NCI-H2081 (cell line): ENCODE measurements at places on chromosomes 1 and 21.
A peak's percentile ranks its signal among the peaks of the same experiment; 100 is the strongest.

DNA sequence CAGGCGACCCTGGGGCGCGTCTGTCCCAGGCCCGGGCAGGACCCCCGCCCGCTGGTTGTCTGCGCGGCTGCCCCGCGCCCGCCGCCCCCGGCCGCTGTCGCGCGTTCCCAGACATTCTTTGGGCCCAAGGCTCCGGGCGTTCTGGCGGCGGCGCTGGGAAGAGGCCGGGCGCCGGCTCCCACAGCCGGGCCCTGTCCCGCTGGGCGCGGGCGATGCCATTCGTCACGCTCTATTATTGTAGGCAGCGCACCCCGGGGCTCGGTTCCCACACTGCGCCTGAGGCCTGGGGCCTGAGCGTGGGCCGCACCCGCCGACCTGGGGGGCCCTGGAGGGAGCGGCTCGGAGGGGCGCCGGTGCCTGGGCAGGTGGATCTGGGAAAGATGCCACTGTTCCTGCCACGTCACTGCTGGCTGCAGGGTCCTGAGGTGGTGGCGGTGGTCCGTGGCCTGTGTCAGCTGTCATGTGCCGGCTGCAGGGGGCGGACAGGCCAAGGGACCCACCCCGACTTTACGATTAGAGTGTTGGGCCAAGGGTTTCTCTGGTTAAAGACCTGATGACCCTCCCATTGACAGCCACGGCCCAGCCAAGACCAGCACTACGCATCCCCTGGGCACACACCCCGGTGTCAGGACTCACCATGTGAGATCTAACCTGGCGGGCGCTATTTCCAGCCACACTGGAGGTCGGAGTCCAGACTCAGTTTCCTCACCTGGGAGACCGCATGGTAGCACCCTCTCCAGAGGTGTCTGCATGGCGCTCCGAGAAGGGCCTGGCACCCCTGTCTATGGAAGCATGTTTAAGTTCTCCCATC is 55.1 kb upstream of the ADARB1 start:
- no peak for DNase-seq

GRCh38 chr1:158809256-158809655 is 21.9 kb upstream of the MNDA start:
- DNase-seq: no peak

DNA sequence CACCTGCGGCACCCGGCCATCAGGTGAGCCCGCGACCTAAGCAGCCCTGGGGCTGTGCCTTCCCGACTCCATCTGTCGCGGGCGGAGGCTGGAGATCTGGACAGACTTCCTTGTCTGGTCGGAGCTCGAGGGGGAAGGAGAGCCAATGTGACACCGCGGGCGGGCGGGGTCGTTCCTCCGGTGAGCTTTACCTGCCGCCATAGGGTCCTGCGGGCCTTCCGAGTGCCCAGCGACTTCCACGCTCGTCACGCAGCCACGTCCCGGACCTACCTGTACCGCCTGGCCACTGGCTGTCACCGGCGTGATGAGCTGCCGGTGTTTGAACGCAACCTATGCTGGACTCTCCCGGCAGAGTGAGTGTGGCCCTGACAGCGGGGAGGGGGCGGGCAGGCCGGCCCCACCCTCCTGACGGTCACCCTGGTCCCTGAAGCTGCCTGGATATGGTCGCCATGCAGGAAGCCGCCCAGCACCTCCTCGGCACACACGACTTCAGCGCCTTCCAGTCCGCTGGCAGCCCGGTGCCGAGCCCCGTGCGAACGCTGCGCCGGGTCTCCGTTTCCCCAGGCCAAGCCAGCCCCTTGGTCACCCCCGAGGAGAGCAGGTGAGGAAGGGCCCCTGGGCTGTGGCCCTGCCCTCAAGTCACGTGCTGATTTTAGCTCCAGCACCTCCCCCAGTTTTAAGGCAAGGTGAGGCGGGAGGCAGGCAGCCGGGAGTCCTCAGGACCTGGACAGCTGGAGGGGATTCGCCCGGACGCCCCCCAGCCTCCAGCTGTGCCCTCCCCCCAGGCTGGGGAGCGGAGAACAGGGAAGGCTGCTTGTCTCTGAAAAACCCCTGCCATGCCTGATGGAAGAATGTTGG is 1.1 kb downstream of the PUSL1 start:
- no peak for DNase-seq

DNA sequence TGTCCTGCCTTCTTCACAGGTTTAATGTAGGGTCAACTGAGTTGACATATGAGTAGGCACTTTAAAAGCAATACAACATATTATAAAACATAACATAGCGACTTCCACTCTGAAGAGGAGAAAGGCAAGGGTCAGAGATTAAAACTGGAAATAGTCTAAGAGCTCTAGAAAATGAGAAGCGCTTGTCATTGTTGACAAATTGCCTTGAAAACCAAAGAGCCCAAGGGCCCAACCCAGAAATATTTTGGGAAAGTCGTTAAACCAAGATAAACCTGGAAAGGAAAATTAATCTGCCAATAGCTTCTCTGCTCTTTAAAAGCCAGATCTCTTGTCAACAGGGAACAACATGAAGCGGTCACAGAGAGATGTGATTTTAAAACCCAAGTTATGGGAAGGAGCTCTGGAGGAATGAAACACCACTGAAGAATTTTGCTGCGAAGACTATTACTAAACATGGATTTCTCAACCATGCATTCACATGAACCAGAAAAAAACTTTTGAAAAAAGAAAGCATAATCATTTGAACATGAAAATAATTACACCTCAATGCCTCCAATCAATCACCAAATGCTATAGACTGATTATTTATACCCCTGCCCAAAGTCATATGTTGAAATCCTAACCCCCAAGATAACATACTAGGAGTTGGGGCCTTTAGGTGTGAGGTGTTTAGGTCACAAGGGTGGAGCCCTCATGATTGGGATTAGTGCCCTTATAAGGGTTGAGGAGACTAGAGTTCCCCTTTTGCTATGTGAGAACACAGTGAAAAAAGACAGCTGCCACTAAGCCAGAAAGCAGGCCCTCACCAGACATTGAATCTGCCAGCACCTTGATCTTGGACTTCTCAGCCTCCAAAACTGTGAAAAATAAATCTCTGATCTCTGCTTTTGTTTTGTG is 33.0 kb upstream of the MTF1 start:
- DNase-seq: no peak

- DNase-seq: no peak
Observed at GRCh38 chr1:6068073-6068472, 22.4 kb downstream of the KCNAB2 start.

DNA sequence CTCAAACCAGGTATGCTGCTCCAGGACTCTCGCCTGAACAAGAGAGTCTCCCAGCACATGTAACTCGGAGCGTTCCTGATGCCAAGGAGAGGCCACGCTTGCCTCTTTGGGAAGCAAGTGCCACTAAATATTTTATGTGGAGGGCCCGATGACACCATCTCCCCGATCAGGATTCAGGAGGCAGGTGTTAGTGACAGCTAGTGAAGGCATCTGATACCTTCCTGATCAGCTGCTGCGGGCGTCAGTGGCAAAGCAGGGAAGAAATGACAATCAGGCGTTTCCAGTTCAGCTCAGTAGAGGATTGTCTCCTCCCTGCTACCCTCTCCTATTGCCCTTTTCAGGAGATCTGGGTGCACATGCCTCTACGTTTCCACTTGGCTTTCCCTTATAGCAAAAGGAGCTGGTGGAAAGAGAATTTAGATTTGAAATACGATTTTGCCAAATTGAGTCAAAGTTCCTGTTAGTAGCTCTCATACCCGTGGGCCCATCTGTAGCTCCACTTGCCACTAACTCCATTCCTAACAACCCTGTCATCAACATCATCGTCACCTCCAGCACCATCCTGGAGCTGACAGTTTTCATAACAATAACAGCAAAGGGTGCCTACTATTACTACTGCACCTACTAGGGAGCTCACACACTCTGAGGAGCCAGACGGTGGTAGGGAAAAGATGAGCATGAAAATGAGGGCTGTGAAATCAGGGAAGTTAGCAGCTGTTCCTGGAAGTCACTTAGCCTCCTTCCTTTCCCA is 21.6 kb downstream of the PLXNA2 start:
- DNase-seq: no peak

DNA sequence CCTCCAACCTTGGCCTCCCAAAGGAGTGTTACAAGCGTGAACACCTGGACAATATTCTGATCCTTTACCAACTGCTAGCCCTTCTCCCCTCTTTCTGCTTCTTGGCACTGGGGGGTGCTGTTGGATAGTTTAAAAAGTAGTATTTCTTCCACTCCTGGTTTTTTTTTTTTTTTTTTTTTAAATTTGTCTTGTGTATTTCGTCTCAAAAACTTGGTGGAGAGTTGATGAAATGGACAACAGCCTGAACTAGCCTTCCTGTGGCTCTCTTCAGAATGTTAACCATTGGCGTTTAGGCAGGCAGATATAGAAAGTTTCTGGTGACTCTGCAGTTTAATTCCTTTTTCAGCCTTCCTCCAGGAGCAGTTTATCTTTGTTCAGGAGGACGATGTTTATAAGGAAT is 69.7 kb upstream of the USP24 start:
- DNase-seq: peak; percentile 21

- DNase-seq: no peak
Observed at GRCh38 chr1:158809862-158810261, 21.3 kb upstream of the MNDA start.

DNA sequence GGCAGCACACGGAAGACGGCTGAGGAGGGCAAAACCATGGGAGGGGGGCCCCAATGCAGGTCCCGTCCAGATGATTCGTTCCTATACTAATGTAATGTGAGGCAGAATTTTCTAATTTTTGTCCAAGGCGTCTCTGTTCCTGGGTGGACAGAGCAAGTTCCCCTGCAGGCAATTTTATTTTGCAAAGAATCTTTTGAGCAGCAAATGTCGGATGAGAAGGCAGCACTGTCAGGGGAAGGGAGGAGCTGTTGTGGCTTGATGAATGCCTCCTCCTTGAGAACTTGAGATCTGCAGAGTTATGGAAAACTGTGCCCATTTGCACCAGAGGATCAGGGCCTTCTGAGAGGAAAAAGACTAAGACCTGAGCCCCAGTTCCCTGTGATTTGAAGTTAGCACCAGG is 17.3 kb downstream of the SLC1A7 start:
- no peak for DNase-seq

DNA sequence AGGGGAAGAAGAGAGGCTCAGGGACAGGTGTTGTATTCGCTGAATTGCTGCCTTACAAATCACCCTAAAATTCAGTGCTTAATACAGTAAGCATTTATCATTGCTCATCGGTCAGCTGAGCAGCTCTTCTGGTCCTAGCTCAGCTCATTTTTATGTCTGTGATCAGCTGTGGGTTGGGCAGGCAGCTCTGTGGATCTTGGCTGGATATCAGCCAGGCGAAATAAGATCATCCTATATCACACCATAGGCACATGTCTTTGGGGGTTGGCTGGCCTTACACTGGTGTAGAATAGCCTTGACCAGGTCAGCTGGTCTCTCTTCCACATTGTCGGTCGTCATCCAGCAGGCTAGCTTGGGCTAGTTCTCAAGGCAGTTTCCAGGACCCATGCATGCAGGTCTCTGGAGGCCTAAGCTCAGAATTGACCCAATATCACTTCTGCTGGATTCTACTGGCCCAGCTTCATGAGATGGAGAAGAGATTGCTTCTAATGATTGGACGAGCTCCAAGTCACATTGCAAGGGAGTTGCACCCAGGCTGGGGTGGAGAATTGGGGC is 448.6 kb downstream of the KIF26B start:
- no peak for DNase-seq
